ENCODE measurements at places on chromosomes 1 and 21.

- no peak for DNase-seq
Measured at GRCh38 chr1:121558514-121558913, 373.7 kb downstream of the SRGAP2C start.

DNA sequence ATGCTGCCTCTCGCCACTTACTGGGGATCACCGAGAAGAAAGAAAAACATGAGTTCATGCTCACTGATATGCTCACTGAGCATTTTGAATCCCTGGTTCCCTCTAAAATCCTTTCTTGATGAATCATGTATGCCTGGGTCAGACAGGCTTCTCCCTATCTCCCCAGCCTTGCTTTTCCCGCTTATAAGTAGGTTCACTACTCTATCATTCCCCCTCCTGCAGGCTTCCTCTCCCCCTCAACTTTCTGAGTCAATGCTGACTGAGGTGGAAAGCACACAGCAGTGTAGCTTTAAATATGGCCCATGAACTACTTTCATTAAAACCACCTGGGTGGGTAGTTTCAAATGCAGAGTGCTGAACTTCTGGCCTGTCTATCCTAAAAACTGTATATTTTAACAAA is 41.7 kb downstream of the FMO4 start:
- no peak for DNase-seq

GRCh38 chr1:8598783-8599182 is 218.7 kb downstream of the RERE start:
- DNase-seq: no peak

- DNase-seq: no peak
Measured at GRCh38 chr21:27423906-27424595, 457.2 kb upstream of the ADAMTS5 start.

DNA sequence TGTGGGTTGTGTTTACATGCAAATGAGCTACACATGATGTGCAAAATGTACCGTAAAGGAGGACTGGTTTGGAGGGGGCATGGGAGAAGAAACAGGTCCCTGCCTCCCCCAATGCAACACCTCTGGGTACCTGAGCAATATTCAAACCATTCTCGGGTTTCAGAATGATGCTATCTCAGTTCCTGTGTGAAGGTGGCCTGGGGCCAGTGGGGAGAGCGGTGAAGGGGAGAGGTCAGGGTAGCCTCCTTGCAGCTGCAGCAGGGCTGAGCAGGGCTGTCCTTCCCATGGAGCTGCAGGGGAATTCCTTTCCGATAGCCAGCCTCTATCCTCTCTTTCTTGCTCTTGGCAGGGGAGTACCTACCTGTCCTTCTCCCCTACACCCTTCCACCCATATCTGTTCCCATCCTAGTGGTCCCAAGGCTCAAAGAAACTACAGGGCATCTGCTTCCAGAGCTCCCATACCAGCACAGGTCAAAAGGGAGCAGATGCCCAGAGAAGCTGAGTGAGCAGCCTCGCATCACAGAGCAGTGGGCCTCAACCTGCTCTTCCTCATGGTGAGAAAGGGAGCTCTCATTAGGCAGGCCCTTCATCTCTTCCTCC is 11.9 kb downstream of the MEF2D start:
- no peak for DNase-seq

- DNase-seq: no peak
Measured at GRCh38 chr21:29449306-29449950, 150.7 kb downstream of the BACH1 start.

DNA sequence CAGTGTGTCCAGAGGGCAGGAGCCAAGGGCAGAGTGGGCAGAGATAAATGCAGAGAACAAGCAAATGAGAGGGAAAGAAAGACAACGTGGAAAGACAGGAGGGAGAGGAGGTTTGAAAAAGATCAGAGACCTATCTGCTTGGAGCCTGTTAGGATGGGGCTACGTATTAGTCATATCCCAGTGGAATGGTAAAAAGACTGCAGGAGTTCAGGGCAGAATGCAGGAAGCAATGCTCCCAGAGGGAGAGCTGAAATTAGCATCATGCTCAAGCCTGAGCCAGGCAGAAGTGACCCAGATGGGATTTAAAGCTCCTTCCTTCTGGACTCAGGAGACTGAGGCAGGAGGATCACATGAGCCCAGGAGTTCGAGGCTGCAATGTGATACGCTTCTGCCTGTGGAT is 261.3 kb upstream of the CHRM3 start:
- no peak for DNase-seq

DNA sequence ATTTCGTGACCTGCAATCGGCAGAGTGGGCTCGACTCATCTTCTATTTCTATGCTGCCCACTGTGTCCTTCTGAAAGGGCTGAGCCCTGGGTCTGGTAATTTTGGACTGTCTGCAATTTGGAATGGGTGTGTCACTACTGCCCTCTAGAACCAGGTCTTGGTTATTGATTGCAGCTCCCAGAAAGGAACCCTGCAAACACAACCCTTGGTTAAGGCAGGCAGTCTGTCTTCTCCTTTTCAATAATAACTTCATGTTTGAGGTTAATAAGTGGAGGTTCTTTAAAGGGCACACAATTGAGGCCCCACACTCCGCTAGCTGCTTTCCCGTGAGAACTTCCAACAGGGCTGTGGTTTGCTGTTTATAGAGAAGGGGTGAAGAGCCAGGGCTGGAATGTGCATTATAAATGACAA is 79.9 kb upstream of the LYST start:
- no peak for DNase-seq

DNA sequence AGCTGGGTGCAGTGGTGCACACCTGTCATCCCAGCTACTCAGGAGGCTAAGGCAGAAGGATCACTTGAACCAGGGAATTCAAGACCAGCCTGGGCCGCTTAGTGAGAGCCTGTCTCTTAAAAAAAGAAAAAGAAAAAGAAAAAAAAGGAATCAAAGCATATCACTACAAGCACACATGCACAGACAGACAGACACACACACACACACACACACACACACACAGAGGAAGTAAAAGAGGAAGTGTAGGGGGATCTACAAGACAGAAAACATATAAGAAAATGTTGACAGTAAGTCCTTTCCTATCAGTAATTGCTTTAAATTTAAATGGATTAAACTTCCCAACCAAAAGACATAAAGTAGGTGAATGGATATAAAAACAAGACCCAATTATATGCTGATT is 180.3 kb downstream of the FAF1 start:
- DNase-seq: no peak

GRCh38 chr1:17765444-17766411 is 10.6 kb downstream of the ACTL8 start:
- no peak for DNase-seq

- no peak for DNase-seq
Measured at GRCh38 chr21:15874615-15875014, 144.8 kb downstream of the USP25 start.

- no peak for DNase-seq
Measured at GRCh38 chr1:167016100-167016750, 27.1 kb downstream of the MAEL start.

GRCh38 chr1:168887381-168887780 is 158.4 kb upstream of the DPT start:
- no peak for DNase-seq

DNA sequence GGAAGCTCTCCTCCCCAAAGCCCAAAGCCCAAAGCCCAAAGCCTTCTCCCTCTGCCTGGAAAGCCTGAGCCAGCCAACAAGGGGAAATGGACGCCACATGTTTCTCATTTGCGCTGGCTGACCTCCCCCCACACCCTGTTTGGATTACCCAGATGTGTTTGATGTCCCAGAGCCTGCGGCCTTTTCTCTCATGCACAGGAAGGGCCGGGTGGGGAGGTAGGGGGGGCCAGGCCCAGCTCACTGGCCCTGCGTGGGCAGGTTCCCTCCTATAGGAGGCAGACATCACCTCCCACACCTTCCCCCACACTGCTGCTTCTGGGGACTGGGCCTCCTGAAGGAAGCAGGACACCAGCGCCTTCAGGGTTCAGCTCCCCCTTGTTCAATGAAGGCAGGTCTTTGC is 116.3 kb downstream of the NAV1 start:
- no peak for DNase-seq

DNA sequence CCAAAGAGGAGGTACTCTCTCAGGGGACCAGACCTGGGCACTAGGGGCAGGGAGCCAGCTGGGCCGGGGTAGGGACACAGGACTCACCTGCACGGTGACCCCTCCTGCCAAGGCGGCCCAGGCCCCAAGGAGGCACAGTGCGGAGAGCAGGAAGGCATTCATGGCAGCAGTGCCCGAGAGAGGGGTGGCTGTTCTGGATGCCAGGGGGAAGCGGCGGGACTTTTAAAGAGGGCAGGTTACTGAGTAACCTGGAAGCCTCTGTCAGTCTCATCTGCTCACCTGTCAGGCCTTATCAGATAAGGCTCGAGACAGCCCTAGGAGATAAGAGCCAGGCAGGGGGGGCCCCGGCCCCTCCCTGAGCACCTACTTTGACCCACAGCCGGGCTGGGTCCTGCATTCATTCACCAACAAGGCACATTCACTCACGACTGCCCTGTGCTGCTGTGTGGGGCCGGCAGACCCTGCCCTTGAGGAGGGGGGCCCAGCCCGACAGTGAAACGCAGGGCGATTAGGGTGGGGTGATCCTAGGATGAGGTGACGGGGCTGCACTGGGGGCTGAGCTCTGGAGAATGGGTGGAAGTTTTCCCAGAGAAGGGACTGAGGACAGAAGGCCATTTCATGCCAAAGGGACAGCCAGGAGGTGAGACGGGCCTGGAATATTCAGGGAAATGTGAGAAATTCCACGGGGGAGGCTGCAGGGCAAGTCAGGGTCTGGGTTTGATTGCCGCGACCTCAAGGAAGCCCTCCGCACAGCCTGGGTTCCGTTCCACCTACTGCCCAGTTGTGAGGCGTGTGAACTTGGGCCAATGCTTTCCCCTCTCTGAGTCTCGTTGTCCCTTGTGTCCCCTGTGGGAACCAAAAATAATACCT is at the start of gene GUCA2A:
GUCA2A (minus strand) TSS at position 195 of the 870 bp plus-strand sequence; CDS start at position 162, 33 bp downstream.
- DNase-seq: no peak

DNA sequence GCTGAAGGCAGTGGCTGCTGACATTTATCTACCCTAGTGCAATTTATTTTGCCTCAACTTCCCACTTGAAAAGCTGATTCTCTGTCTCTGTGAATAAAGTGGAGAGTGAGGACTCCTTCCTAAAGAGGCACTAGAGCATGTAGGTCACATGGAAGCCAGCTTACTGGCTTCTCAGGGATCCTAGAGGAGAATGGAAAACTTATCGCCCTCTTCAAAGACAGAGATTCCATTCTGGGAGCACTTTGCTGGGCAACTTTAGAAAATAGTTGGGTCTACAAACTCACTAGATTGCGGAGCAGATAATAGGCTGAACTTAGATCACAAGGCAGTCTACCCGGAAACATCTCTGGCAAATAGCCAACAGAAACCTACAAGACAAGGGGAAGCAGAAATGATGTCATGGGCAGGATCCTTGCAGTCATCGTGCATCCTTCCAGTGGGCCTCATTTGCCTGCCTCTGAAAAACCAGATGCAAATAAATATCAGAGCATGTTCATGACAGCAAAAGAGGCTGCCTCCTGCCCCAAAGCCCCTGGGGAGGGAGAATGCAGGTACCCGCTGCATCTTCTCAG is 104.8 kb upstream of the BARHL2 start:
- DNase-seq: no peak

DNA sequence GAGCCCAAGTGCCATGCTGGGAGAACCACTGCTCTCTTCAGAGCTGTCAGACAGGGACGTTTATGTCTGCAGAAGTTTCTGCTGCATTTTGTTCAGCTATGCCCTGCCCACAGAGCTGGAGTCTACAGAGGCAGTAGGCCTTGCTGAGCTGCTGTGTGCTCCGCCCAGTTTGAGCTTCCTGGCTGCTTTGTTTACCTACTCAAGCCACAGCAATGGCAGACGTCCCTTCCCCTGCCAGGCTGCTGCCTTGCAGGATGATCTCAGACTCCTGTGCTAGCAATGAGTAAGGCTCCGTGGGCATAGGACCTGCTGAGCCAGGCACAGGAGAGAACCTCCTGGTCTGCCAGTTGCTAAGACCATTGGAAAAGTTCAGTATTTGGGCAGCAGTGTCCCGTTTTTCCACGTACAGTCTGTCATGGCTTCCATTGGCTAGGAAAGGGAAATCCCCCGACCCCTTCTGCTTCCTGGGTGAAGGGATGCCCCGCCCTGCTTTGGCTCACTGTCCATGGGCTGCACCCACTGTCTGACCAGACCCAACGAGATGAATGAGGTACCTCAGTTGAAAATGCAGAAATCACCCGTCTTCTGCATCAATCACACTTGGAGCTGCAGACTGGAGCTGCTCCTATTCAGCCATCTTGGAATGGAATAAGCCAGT is 31.9 kb downstream of the CYP4B1 start:
- no peak for DNase-seq

GRCh38 chr1:79614762-79615161 is 608.2 kb upstream of the ADGRL4 start:
- DNase-seq: no peak

- no peak for DNase-seq
Measured at GRCh38 chr1:38246955-38247952, 200.7 kb upstream of the POU3F1 start.

DNA sequence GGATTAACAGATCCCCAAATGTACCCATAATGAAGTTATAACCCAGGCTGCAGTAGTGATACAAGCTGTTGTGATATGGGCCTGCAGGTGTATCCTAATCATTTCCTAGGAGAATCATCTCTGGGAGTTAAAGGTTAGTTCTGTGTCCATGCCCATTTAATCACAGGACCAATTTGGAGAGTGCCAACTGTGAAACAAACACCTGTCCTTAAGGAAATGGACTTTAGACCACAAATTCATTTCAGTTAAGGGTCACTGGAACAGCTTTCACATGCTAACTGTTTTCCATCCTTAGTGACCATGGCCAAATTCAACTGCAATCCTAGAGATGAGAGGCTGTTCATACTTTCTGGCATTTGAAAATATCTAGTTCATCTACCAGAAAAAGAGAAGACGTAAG is 160.9 kb downstream of the GPATCH2 start:
- no peak for DNase-seq

- DNase-seq: no peak
Measured at GRCh38 chr1:14891991-14892390, 261.6 kb upstream of the TMEM51 start.

GRCh38 chr1:178627037-178627436 is 98.0 kb upstream of the RALGPS2 start:
- DNase-seq: no peak

DNA sequence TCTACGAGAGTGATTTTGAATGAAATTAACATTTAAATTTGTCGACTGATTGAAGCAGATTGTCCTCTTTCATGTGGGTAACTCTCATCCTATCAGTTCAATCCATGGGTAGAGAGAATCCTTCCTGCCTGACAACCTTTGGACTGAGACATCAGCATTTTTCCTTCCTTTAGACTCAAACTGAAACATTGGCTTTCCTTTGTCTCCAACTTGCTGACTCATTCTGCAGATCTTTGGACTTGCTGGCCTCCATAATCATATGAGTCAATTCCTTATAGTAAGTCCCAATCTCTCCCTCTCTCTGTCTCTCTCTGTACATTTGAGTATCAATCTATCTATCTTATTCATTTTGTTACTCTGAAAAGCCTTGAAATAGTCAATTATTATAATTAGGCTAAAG is 416.7 kb downstream of the LRRIQ3 start:
- no peak for DNase-seq

DNA sequence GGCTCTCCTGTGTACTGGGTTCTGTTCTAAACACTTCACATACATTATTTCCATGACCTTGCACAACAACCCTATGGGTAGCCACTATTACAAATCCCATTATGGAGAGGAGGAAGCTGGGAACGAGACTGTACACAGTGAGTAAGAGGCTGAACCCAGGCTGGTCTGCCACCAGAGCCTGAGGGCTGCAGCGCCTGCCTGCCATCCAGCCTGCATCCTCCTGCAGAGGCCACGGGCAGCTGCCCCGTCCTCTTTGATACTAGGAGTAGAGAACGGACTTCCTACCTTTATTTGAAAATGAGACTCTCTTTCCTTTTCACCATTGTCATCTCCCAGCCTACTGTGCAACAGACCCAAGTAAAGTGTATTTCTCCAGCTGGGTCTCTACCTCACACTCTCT is 370.0 kb downstream of the HHAT start:
- no peak for DNase-seq
